ENCODE measurements at places on chromosomes 11 and 22.

GRCh38 chr11:19359221-19360000, 118.7 kb upstream of the E2F8 start:
- DNase-seq = no peak

DNA sequence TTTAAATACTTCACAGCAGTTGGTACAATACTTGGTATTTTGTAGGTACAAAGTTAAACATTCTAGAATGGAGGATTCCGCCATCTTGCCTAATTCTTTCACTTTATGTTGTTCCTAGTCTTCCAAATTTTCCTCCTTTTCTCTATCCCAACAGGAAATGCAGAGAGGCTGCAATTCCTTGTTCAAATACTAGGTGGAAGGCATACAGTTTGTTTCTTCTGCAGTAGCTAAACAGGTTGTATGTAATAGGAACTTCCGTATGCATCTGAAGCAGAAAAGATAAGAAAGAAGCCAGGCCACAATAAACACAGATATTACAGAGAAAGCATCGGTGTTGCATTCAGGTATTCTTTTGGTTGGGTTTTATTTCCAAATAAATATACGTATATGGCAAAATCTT, 186.4 kb upstream of the MTMR2 start:
- DNase-seq = no peak

DNA sequence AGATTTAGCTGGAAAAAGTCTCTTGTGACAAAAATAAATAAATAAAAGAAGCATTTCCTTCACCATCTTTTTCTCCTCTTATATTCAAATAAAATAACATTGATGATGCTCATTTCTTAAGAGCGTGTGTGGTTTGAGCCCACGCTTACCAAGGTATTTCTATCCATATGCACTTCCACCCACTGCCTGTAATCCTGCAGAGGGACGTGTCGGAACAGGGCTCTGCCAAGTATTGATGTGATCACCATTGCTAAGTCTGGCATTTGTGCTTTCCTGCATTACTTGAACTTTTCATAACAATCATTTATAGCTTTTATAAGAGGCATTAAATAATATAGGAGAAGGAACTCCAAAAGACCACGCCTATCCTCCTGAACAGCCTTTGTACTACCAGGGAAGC, 107.6 kb downstream of the SHANK2 start:
- DNase-seq = no peak

DNA sequence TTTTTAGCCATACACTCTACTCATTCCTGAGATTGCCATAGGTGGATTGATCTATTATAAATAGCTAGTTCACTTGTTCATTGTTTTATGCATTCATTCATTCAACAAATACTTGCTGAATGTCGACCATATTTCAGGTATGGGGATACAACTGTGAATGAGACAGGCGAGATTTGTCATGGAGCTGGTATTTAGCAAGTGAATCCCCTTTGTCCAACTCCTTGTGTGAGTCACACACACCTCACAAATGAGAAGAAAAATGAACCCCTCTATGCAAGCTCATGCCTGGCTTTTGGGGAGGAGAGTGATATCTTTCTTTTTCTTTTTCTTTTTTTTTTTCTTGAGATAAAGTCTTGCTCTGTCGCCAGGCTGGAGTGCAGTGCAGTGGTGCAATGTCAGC, 1.8 kb upstream of the AMPD3 start:
- no peak for DNase-seq

- DNase-seq = no peak
Observed at GRCh38 chr11:96310236-96310635, 32.8 kb downstream of the MAML2 start.

DNA sequence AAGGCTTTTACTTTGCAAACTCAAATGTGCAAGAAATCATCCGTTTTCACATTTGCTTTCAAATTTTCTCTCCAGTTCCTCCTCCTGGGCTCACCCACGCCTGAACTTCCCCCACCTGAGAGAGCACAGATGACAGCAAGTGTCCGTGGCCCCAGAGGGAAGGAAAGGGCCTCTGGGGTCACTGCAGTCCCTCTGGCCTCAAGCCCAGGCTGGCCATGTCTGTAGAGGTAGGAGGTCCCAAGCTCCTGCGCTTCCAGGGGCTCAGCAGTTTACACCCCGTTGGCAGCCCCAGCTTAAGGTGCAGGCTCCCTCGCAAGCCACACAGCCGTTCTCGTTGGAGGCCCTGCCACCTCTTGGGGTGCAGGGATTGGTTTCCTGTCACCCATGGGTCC, 40.5 kb upstream of the PRDM11 start:
- DNase-seq = no peak

DNA sequence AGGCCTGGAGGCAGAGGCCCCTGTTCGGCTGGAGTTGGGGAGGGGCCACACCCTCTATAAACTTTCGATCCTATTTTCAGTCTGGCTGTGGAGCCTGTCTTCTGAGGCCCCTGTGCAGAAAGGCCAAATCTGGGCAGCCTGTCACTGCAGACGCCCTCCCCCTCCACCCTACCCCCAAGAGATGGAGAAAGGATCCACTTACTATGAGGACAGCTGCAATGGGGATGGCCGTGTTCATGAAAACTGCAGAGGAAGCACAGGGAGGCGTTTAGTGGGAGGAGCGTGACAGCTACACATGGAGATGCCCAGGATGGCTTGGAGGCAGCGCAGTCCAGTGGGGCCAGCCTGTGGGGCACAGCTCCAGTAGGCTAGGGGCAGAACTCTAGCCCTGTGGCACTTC, 43.5 kb upstream of the KCNJ11 start:
- DNase-seq = no peak

DNA sequence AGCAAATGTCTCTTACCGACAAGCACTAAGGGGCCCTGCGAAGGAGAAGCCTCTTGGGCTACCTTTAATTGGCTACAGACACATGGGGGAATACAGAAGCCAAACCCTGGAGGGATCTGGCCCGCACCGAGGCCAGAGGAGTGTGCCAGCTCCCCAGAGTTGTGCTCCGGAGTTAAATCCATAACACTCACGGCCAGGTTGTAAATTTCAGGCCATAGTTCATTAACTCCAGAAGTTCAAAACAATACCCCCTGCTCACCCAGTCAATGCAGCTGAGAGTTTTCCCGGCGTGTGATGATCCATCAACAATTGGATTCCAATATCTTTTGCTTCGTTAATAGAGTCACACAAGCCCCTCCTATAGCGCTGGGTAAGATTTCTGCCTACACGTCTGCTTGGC, 371.5 kb downstream of the NXPE2 start:
- DNase-seq = no peak

DNA sequence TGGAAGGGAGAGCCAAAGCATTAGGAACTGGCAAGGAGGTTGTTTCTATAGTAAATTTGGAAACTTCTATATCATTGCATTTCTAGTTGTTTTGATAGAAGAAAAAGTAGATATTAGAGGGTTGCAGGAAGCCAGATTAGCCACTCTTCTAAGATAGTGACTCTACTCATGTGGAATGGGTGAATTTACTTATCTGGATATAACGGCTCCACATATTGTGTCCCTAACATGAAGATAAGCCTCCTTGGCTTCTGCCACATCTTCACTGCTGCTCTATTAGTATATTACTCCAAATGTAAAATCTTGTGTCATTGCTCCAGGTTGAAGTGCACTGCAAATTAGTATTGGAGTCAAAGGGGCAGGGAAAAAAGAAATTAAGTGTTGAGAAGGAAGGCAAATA, 283.3 kb downstream of the CASP12 start:
- no peak for DNase-seq

DNA sequence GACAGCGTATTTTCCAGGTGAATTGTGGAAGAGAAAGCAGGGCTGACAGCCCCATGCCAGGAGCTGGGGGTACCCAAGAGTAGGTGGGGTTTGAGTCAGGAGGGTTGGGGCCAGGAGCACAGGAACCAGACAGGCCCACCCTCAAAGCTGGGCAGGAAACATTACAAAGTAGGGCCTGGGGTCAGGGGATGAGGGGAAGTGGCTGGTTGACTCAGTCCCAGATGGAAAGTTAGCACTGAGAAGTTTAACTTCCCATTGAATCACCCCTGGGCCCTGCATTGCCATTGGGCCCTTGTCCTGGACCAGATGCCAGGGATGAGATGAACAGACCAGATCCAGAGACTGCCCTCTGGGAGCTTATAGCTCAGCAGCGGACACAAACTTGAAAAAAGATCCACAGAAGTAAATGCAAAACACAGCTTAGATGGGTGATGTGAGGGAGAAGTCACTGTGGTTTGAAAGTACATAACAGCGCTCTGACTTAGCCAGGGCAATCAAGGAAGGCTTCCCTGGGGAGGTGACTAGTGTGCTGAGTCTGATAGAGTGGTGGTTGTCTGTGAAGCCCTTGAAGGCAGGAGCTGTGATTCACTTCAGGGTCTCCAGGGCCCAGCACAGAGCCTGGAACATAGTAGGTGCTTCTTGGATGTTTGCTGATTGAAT, 2.2 kb downstream of the MAFF start:
- no peak for DNase-seq

- DNase-seq = no peak
Observed at GRCh38 chr11:76592961-76593360, 77.6 kb downstream of the LRRC32 start.

GRCh38 chr11:69382131-69383128, 88.5 kb downstream of the MYEOV start:
- no peak for DNase-seq

GRCh38 chr22:28297504-28297903, 378.4 kb upstream of the PITPNB start:
- no peak for DNase-seq

GRCh38 chr11:65425105-65425970, 2.7 kb downstream of the NEAT1 start:
- DNase-seq = no peak

- DNase-seq = no peak
Observed at GRCh38 chr22:23182309-23183060, 2.2 kb downstream of the BCR start.

DNA sequence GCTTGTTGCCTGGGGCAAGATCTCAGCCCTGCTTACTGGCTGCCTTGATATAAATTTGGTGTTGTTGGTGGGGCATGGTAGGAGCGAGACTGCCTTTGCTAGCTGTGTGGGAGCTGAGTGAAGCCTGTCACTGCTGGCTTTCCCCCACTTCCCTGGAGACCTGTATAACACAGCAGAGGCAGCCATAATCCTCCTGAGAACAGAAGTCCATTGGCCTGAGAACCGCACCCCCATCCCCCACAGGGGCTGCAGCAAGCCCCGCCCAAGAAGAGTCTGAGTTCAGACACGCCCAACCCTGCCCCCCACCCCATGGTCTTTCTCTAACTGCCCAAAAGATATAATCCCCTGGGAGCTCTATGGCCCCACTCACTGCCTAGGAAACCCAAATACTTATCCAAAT, 39.2 kb upstream of the ARHGAP42 start:
- DNase-seq = no peak

DNA sequence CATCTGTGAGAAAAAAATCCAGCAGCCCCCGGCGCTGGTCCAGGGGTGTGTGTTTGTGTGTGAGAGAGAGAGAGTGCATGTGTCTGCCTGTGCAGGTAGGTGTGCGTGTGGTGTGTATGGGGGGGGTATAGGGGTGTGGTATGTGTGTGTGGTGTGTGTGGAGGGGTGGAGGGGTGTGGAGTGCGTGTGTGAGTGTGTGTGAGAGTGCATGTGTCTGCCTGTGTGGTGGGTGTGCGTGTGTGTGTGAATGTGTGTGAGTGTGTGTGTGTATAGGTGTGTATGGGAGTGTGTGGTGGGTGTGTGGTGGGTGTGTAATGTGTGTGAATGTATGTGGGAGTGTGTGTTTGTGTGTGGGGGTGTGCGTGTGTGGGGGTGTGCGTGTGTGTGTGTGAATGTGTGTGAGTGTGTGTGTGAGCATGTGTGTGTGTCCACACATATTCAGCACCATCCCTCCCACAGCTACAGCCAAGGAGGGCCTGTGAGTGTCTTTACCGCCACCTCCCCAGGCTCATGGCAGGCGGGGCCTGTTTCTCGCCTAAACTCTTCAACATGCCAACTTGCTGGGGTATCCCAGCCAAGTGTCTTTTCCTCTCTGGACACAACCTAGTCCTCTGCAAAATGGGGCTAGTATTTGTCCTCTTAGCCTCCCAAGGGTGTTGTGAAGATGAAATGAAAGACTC, 11.9 kb downstream of the LMO1 start:
- no peak for DNase-seq

GRCh38 chr11:35276396-35277145, 137.6 kb downstream of the CD44 start:
- no peak for DNase-seq

DNA sequence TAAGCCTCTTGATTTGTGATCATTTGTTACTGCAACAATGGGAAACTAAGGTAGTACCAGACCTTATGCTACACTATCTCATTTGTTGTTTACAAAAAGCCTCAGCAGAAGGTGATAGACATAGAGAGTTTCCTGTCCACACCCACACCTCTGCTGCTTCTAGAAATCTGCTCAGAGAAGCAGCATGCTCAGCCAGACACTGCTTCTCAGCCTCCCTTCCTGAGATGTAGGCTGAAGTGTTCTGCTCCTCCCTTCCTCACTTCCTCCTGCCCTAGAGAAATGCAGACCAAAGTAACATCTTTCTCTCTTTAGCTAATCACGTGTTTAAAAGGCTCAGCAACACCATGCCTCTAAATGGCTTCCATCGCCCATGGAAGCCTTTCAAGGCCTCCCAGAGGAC, 88.4 kb downstream of the SLC1A2 start:
- DNase-seq = no peak

- DNase-seq = no peak
Observed at GRCh38 chr11:17590463-17590862, 43.4 kb downstream of the OTOG start.

GRCh38 chr11:82719361-82720105, 14.1 kb downstream of the FAM181B start:
- no peak for DNase-seq

- no peak for DNase-seq
Observed at GRCh38 chr11:44790211-44790610, 63.4 kb downstream of the TSPAN18 start.

DNA sequence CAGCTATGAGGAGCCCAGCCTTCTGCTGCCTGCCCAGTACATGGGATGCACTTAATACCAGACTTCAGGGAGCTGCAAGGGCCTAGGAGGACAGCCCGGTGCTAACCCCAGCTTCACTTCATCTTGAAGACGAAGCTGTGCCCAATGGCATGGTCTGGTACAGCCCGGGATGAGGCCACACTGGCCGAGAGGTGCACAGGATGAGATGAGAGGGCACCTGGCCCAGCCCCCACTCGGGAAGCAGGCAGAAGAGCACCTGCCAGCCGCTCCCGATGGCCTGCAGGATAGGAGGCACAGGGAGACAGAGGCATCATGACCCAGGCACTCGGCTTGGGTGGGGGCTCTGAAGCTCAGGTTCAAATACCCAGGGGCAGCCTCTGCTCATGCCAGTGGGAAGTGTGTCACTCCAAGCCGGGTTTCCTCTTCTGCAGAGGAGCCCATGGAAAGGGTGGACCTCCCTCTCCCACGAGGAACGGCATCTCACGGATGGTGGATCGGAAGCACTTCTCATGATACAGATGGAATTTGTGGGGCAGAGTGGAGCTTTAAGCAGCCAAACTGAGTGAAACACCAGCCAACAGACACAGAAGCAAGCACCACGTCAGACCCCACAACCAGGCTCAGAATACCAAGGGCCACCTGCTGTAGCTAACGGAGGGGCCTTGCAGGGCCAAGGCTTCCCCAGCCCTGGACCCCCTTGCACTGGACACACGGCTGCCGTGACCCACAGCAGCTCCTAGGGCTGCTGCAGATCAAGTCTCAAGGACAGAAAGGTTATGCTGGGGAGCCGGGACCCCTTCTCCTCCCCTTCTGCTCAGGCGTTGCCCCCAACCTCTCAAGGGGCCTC, 875.2 kb downstream of the BRD1 start:
- DNase-seq = no peak

All from stimulated activated CD8-positive, alpha-beta memory T cell treated with anti-CD3 and anti-CD28 coated beads, Interleukin-15, amount 100 ng/mL, for 24 hours (primary cell).